Chondrocyte (in vitro differentiated cells): ENCODE measurements at places on chromosomes 7 and 10.

GRCh38 chr7:145036604-145037405 lies 201.0 kb upstream of the TPK1 start:
- DNase-seq, result no peak

DNA sequence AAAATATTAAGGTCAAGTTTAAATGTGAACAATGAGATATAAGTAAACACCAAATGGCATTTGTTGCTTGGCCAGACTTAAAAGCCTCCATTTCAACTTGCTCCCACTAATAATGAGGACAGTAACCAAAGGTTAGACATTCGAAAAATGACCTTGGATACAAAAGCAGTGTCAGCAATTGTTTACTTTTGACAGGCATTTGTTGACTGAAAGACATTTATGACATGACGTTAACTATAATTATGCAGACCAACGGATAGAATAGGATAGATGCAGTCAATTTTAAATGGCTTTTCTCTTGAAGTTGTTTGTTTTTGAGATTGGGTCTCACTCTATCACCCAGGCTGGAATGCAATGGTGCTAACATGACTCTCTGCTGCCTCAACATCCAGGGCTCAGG lies 6.3 kb upstream of the WNT16 start:
- DNase-seq, result no peak

DNA sequence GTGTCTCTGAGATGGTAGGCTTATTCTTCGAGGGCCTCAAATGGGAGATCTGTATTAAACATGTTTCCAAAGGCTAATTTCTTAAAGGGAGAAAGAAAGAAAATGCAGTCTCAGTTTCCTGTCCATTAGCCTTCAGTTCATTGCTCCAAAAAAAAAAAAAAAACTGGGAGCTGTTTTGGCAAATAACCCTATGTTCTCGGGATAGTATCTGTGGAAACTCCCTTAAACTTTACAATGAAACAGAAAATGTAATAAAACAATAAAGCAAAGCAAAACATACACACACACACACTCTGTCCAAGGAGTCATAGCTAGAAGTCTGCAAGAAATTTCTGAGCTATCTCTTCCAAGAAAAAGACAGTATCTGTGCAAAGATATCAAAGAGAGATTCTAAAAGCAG lies 172.5 kb upstream of the CELF2 start:
- no peak for DNase-seq

GRCh38 chr10:47451998-47452494 lies 31.9 kb downstream of the ANXA8 start:
- DNase-seq, result no peak

DNA sequence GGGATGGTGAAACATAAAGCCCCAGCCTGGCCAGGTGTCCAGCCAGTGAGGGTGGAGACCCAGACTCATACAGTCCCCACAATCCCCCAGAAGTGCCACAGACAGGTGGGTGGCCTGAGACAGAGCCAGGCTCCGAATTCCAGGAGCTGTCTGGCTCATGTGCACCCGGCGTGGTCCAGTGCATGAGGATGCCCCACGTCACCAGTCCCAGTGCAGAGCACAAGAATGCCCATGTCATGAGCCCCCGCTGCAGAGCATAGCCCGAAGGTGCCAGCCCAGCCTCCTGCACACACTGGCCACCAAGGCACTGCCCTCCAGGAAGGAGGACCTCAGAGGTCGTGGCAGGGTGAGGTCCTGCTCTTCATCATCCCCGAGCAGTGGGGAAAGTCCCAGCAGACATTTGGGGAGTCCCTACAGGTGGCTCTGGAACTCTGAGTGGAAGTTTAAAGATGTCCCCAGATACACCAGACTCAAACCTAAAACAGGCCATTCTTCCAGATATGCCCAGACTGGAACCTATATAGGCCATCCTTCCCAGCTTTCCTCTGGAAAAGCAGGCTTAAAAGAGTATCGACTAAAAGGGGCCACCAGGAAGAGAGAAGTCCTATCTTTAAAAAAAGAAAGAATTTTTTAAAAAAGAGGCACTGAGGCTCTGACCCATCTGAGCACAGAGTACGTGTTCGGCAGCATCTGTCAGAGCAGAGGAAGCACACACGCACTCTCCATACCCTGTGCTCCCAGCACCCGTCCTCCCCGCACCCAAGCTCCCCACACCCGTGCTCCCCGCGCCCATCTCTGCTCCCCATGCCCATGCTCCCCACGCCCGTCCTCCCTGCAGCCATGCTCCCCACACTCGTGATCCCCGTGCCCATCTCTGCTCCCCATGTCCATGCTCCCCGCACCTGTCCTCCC lies 11.5 kb downstream of the DIP2C start:
- DNase-seq, result no peak

- DNase-seq, result no peak
Measured at GRCh38 chr7:148967032-148967372, 61.3 kb downstream of the PDIA4 start.

DNA sequence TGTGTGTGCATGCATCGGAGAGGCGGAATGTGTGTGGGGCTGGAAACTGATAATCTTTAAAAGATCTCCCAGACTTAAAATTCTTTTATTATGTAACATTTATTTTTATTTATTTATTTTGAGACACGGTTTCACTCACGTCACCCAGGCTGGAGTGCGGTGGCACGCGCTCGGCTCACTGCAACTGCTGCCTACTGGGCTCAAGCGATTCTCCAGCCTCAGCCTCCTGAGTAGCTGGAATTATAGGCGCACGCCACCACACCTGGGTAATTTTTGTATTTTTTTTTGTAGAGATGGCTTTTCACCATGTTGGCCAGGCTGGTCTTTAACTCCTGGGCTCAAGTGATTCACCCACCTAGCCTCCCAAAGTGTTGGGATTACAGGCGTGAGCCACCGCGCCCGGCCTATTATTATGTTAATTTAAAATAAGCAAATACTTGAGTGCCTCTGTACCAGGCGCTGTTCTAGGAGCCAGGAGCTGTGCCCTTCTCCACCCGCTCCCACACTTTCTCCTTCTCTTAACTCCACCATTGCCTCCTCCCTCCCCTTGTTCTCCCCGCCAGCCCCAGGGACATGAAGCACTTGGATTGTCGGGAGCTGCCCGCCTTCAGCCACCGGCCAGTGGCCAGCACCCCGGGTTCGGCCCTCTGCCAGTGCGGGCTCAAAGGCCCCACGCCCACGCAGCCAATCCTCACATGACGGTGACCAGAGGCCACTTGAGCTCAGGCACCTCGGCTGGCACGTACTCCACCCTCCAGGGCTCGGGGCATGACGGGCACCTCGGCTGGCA lies 163.6 kb downstream of the DNAJB6 start:
- DNase-seq, result peak; percentile 72

DNA sequence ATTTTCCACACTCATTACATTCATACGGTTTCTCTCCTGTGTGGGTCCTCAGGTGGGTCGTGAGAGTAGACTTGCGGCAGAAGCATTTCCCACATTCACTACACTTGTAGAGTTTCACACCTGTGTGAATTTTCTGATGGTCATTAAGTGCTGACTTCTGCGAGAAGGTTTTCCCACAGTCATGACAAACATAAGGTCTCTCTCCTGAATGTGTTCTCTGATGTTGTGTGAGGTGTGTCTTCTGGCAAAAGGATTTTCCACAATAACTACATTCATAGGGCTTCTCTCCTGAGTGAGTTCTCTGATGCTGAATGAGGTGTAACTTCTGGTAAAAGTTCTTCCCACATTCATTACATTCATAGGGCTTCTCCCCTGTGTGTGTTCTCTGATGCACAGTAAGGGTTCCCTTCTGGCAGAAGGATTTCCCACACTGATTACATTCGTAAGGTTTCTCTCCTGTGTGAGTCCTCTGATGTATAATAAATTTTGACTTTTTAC lies 15.1 kb downstream of the ZNF12 start:
- DNase-seq, result no peak

DNA sequence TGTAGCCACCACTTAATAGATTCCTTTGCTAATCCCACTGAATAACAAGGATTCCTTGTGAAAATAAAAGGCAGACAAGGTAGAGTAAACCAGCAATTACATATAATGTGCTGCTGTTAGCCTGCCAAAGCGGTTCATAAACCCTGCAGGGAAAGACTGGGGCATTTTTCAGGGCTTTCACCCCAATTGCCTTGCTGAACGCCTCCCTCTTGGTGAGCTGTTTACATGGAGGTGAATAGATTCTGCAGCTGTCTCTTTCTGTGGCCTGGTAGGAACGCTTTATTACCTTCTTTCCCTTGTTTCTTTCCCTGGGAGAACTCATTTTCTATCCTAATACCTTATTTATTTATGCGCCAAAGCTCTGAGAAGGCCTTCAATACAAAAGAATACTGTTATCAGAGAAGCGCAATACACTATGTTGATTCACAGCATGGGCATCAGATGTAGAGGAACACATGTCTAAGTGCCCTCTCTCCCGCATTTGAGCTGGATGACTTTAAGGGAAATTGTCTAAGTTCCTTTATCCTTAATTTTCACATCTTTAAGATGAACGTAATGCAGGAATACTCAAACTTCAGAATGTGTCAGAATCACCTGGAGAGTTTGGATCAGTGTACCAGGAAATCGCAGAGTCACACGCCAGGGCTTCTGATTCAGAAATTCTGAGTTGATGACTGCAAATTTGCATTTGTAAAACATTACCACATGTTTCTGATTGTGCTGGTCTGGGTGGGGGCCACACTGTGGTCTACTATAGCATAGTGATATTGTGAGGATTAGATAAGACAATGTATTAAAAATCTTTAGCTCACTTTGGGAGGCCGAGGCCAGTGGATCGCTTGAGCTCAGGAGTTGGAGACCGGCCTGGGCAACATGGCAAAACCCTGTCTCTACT lies 1203.8 kb downstream of the SORCS3 start:
- no peak for DNase-seq

- no peak for DNase-seq
Measured at GRCh38 chr7:79304711-79305110, 148.8 kb downstream of the MAGI2 start.

- no peak for DNase-seq
Measured at GRCh38 chr7:128427289-128427891, 17.6 kb upstream of the IMPDH1 start.

GRCh38 chr7:7375538-7375937 lies 160.1 kb downstream of the COL28A1 start:
- no peak for DNase-seq

DNA sequence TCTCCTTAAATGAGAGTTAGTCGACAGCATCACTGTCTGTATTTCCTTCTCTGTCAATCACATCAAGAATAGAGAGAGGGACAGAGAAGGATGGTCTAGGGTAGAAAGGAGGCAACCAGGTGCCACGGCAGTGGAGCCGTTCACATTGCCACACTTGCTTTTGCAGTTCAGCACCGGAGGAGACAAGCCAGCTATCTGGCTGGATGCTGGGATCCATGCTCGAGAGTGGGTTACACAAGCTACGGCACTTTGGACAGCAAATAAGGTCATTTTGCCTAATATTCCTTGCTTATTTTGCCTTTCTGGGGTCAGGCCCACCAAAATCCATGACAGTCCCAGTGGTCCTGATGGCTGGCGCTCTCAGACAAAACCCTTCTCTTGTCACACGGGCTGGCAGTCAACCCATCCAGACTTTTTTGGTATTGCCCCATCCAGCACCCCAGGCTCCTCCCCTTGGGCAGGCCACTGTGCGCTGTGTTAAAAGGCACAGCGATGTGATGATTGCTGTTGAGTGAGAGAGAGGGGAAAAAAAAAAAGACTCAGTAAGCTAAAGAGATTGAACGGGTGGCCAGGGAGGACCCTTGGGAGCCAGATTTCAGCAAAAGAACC lies 8.4 kb downstream of the CPA2 start:
- no peak for DNase-seq

GRCh38 chr7:129773328-129773731 lies 161.8 kb downstream of the NRF1 start:
- no peak for DNase-seq

DNA sequence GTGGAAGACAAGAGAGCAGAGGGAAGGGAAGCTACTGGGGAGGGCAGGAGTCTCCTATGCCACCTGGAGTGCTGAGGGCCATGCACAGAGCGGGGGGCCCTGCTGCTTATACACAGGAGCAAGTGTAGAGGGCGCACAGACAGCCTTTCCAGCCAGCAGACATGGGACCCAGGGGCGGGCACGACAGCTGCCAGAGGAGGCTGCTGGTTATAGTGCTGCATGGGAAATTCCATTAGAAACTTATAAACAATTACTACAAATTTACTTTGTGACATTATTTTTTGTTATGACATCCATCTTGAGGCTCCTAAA lies 90.5 kb downstream of the WDFY4 start:
- DNase-seq, result no peak

- no peak for DNase-seq
Measured at GRCh38 chr7:18806177-18806576, 310.6 kb downstream of the HDAC9 start.
